BE2C (cell line): ENCODE measurements at places on chromosomes 2 and 18.
A peak's percentile ranks its signal among the peaks of the same experiment; 100 is the strongest.

DNA sequence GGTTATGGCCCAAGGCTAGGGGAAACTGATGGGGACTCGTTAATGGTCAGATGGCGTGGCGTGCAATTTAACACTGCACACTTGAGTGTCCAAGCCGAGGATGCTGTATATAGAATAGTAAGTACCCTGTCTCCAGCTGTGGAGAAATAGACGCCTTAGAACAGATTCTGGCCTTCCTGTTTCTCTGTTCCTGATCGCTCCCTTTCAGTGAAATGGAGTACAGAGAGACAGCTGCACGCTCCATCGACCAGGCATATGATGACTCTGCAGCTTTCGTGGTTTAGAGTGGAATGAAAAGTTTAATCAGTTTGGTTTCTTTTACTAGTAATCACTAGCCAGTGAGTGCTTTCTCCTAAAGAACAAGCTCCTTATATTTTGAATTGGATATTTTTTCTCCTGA is 213.4 kb downstream of the NEDD4L start:
- no peak for DNase-seq

GRCh38 chr2:62287282-62287681 is 91.4 kb downstream of the B3GNT2 start:
- DNase-seq, result no peak

- no peak for DNase-seq
Measured at GRCh38 chr2:240499309-240500301, 58.2 kb downstream of the ANKMY1 start.

GRCh38 chr18:48917579-48918517 is 32.9 kb downstream of the SMAD7 start:
- no peak for DNase-seq

DNA sequence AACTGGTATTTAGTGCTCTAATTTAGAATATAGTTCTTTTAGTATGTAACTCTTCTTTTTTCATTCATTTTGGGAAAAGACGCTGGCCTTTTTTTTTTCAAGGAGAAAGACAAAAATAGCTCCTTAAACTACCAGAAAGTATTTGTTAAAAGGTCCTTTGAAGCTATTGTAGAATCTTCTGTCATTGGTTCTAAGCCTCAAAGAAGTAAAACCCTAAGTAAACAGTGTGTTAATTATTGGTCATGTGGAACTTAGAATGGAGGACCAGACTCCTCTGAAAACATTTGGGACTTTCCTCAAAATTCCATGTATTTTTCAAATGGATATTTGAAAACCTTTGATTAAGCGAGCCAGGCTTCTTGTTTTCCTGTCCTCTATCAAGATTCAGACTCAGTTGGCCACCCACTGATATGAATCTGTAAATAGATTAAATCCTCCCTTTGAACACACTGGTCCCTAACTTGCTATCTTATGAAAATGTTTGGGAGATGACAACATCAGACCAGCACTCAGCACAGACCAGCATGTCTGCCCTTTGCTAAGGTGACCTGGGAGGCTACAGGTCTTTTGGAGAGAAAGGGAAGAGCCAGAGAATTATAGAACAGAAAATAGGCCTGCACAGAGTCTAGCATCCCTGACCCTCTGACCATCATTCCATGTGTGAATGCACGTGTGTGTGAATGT is 120.3 kb upstream of the GATA6 start:
- no peak for DNase-seq

GRCh38 chr18:63253428-63254372 is 65.9 kb downstream of the BCL2 start:
- no peak for DNase-seq

- DNase-seq, result peak; percentile 92
Measured at GRCh38 chr2:20578895-20579825, 71.7 kb downstream of the HS1BP3 start.

DNA sequence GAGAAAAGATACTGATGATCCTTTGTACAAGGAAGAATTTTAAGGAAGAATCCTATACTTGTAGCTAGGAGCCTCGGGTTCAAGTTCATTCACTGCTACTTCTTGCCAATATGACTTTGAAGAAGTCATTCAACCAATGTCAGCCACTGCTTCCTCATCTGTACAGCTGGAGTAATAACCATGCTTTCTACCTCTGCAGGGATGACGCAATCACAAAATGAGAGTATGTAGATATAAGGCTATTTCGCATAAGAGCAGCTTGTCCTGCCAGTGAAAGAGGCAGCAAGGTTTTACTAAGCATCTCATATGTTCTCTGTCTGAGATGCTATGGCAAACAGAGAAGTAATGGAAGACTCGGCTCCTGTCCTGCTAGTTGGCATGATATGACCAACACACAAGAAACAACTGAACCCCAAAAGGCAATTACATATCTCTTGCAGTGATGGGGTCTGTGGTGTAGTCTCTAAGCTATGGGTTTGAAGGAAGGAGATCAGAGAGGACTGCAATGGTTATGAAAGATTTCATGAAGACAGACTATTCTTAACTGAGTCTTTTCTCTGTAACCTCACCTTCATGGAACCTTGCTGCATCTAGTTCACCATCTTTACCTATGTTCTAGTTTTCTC is 9.2 kb downstream of the AAK1 start:
- no peak for DNase-seq

- no peak for DNase-seq
Measured at GRCh38 chr2:175957845-175958244, 44.2 kb downstream of the LNPK start.

- DNase-seq, result no peak
Measured at GRCh38 chr2:12428786-12429185, 287.9 kb upstream of the TRIB2 start.

DNA sequence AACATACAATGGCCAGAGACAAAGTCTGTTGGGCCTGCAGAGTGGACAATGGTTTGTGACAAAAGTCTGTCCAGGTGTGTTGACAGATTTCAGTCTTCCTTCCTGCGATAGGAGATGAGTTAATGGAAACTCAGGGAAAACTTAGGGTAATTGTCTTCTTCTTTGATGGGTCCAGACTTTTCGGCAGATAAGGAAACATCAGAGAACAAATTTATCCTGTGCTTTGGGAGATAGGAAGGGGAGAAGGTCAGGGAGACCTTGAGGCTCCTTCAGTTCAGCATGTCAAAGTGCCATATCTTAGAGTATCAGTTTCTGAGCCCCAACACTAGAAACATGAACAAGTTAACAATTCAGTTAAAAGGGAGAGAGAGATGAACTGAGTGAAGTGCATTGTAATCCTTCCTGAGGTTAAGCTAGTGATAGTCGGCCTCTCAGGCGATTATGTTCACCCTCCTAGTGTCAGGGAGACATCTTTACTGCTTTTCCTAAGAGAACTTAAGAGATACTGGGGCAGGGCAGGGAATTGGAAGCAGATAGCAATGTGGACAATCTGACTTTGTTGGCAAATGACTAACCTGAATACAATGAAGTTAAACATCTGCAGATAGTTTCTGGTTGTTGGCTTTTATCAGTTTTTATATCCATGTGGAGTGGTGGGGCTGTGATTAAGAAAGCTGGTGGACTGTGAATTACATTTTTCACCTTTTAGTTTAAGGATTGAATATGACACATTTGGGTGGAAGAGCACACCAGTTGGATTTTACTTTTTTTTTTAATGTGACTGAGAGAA is 248.8 kb upstream of the FN1 start:
- DNase-seq, result no peak

DNA sequence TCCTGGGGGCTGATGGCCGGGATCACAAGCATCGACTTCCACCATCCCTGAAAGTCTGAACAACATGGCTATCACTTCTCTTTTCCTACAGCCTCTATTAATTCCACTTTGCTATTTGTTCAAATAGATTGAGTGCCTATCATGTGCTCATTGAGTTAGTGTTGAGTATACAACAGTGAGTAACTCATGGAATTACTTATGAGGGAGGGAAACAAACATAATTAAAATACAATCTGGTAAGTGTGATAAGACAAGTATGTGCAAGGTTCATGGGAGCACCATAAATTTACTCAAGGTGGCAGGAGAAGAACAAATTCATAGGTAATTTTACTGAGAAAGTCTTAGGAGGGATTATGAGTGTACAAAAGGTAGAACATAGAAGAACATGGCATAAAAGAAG is 86.4 kb downstream of the MEP1B start:
- DNase-seq, result no peak

- DNase-seq, result no peak
Measured at GRCh38 chr2:68295516-68295915, 24.2 kb downstream of the CNRIP1 start.

GRCh38 chr18:30683836-30684235 is 358.7 kb downstream of the DSC3 start:
- DNase-seq, result no peak
